ENCODE measurements at places on chromosomes 12 and 14.
A peak's percentile ranks its signal among the peaks of the same experiment; 100 is the strongest.

GRCh38 chr14:80780500-80780899 is 161.0 kb downstream of the CEP128 start:
- H3K36me3 ChIP-seq, result no peaks in the 10 kb centered on the region
- no peaks in the 10 kb centered on the region for H3K4me1 ChIP-seq
- no peak for DNase-seq
- no peak overlapping the region for H3K27ac ChIP-seq

DNA sequence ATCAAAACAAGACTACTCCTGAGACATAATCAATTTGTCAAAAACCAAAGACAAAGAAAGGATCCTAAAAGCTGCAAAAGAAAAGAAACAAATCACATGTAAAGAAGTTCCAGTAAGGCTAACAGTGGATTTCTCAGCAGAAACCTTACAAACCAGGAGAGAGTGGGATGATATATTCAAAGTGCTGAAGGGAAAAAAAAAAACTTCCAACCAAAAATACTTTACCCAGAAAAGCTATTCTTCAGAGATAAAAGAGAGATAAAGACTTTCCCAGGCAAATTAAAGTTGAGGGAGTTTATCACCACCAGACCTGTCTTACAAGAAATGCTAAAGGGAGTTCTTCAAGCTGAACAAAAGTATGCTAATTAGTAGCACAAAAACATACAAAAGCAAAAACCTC is 91.9 kb upstream of the PPP2R5C start:
- no peak overlapping the region for H3K27ac ChIP-seq
- no peaks in the 10 kb centered on the region for H3K36me3 ChIP-seq
- no peaks in the 10 kb centered on the region for H3K4me1 ChIP-seq
- H3K27me3 ChIP-seq, result no peaks in the 10 kb centered on the region
- no peak overlapping the region for H3K4me3 ChIP-seq

DNA sequence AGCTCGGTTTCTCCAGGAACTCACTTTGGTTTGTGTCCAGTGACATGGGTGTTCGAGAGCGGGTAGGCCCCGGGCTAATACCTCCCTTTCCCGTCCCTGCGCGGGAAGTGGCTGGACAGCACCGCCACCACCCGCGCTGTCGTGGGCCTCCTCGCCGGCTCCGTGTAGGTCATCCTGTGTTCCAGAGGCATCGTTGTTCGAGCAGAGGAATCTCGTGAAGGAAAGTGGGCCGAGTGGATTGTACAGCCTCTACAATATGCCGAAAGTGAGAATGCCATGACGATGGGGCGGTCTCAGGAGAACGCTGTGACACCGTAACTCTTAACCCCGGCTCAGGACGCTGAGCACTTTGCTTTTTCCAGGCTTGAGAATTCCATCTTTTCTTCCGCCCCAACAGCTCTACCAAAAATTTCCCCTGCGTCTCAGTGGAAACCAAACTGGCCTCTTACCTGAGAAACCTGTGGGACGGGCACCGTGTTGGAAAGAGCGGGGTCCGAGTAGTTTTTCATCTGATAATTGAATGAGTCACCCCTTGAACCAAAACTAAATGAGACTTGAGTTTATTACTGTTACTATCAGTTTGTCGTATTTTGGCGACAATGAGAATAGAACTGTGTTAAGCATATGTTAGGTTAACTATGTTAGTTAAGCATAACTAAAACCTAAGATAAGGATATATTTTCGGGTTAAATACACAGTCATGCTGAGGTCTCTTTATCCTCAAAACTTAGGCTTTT is 510 bp downstream of the EIF2S1 start:
- H3K4me3 ChIP-seq, result peak overlapping the region; percentile 97
- no peaks in the 10 kb centered on the region for H3K36me3 ChIP-seq
- DNase-seq, result no peak
- no peaks in the 10 kb centered on the region for H3K27me3 ChIP-seq
- H3K4me1 ChIP-seq, result peaks cover 6% of the 10 kb centered on the region

DNA sequence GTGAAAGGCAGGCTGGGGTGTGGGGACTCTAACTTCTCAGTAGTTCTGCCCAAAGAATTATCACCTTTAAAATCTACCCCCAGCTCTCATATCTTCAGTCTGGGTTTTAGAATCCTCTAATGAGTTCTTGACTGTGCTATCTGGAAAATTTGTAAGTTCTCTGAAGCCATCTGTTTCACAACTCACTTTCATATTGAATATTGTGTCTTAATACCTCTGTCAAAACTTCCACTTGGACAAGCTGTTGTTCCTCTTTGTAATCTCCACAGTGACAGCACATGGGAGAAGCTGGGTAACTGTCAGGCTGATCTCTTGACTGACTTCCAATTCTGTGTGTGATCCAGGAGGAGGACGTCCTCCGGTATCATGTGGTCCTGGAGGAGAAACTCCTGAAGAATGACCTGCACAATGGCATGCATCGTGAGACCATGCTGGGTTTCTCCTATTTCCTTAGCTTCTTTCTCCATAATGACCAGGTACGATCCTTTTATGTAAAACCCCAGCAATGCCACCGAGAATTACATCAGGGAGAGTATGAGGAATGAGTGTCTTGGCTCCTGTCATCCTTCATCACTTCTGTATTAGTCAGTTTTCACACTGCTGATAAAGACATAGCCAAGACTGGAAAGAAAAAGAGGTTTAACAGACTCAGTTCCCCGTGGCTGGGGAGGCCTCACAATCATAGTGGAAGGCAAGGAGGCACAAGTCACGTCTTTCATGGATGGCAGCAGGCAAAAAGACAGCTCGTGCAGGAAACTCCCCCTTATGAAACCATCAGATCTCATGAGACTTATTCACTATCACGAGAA is 111.9 kb downstream of the STAB2 start:
- no peaks in the 10 kb centered on the region for H3K36me3 ChIP-seq
- H3K4me3 ChIP-seq, result no peak overlapping the region
- H3K27ac ChIP-seq, result no peak overlapping the region

- no peak for DNase-seq
- H3K27me3 ChIP-seq, result no peaks in the 10 kb centered on the region
- peaks cover 48% of the 10 kb centered on the region for H3K4me1 ChIP-seq
These were observed at the start of gene KDM2B for GRCh38 chr12:121580959-121581685. KDM2B (minus strand) TSS chr12:121581023; CDS start chr12:121580911, 112 bp downstream.

- H3K27me3 ChIP-seq, result no peaks in the 10 kb centered on the region
- DNase-seq, result no peak
- H3K4me1 ChIP-seq, result no peaks in the 10 kb centered on the region
These were observed 668 bp downstream of the MRPS35 start for GRCh38 chr12:27711317-27711682.

GRCh38 chr12:98799146-98799810 is 154.2 kb downstream of the APAF1 start:
- DNase-seq, result peak; percentile 38
- H3K36me3 ChIP-seq, result no peaks in the 10 kb centered on the region
- no peak overlapping the region for H3K27ac ChIP-seq
- H3K4me1 ChIP-seq, result no peaks in the 10 kb centered on the region

DNA sequence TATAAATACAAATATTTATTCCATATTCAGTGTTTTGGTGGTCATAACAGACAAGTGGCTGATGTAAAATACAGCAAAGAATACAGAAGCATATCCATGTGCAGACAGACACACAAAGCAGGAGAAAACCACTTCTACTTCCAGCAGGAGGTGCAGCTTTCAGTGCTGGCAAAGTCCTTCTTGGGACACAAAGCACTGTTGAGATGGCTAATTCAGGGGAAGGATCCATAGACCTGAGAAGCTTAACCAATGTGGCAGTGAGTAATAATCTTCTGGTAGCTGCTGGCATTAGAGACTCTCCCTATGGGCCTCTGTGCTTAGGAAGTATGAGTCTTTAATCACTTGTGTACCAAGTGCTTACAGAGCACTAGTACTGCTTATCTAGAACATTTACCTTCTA is 26.8 kb downstream of the AMN1 start:
- H3K4me1 ChIP-seq, result no peaks in the 10 kb centered on the region
- no peak overlapping the region for H3K27ac ChIP-seq
- H3K27me3 ChIP-seq, result no peaks in the 10 kb centered on the region
- DNase-seq, result peak; percentile 29

DNA sequence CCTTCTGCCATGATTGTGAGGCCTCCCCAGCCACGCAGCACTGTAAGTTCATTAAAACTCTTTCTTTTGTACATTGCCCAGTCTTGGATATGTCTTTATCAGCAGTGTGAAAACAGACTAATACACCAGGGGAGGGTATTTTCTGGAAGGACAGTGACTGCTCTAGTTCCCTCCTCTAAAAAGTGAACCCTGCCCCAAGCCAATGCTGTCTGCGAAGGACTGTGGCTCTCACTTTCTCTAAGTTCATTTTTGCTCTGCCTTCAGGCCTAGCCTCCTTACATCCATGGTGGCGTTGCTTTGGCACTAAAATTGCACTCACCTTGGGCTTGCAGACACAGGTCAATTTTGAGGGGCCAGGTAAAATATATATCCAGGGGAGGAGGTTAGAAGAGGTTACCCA is 323.0 kb downstream of the VRK1 start:
- peaks cover 1% of the 10 kb centered on the region for H3K27me3 ChIP-seq
- H3K36me3 ChIP-seq, result no peaks in the 10 kb centered on the region
- no peak overlapping the region for H3K27ac ChIP-seq
- no peak for DNase-seq

GRCh38 chr14:21093769-21094681 is 4.4 kb downstream of the ZNF219 start:
- H3K4me3 ChIP-seq, result no peak overlapping the region
- H3K4me1 ChIP-seq, result no peaks in the 10 kb centered on the region
- H3K36me3 ChIP-seq, result peaks cover 4% of the 10 kb centered on the region
- no peak for DNase-seq
- H3K27ac ChIP-seq, result no peak overlapping the region
- H3K27me3 ChIP-seq, result no peaks in the 10 kb centered on the region

DNA sequence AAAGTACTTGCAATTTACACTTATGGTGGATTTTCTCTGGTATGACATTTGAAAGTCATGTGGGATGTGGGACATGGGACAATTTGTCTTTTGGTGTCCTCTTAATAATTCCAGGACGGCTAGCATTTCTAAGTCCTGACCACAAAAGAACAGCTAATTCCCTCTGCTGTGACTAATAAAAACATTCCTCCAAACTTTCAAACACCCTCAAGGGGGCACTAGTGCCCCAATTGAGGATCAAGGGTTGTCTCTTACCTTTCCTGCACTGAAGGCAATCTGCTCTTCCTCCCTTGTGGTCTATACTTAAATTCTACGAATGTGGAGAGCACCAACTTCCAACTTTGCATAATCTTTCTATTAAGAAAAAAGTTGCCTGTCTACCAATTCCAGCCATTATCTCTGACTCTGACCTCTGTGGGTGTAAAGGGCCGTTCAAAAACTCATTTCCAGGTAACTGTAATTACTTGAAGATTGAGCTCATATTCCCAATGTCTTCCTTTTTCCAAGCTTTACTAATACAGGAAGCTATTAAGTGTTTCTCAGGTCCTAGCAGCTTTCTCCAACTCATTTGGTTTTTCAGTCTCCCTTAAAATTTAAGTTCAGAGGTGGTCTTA is 210.2 kb downstream of the PTPRO start:
- peak; percentile 69 for DNase-seq
- no peak overlapping the region for H3K4me3 ChIP-seq
- no peaks in the 10 kb centered on the region for H3K36me3 ChIP-seq
- H3K4me1 ChIP-seq, result no peaks in the 10 kb centered on the region
- no peak overlapping the region for H3K27ac ChIP-seq

GRCh38 chr12:2395354-2395977 is 342.7 kb downstream of the CACNA1C start:
- no peaks in the 10 kb centered on the region for H3K36me3 ChIP-seq
- no peak overlapping the region for H3K4me3 ChIP-seq
- H3K4me1 ChIP-seq, result no peaks in the 10 kb centered on the region
- H3K27me3 ChIP-seq, result peaks cover 6% of the 10 kb centered on the region
- no peak overlapping the region for H3K27ac ChIP-seq

GRCh38 chr12:6987956-6988553 is 17.3 kb downstream of the EMG1 start:
- no peak overlapping the region for H3K4me3 ChIP-seq
- H3K36me3 ChIP-seq, result no peaks in the 10 kb centered on the region
- H3K4me1 ChIP-seq, result peaks cover 26% of the 10 kb centered on the region
- H3K27ac ChIP-seq, result peak overlapping the region; percentile 30

DNA sequence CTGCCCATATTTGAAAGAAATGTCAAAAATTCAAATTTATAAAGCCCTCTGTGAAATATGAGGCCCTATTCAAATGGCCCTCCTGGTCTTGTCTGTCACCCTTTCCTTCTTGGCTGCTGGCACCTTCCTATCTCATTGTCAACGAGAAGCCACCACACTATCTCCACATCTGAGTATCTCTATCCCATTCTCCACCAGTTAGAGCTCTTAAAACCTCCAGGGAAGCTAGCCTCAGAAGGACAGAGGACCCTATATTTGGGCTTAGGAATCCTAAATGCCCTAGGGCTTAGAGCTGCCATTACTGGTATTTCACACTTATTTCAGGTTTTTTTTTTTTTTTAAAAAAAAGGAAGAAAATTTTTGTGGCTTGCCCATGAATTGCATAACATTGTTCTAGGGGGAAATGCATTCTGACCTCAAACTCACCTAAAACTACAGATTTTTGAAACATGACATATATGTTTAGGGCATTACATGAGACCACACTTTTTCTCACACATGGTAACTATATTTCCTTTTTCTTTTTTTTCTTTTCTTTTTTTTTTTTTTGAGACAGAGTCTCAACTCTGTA is 25.0 kb downstream of the SLC25A21 start:
- H3K4me3 ChIP-seq, result no peak overlapping the region
- no peaks in the 10 kb centered on the region for H3K36me3 ChIP-seq
- H3K27ac ChIP-seq, result no peak overlapping the region
- DNase-seq, result no peak
- no peaks in the 10 kb centered on the region for H3K27me3 ChIP-seq

DNA sequence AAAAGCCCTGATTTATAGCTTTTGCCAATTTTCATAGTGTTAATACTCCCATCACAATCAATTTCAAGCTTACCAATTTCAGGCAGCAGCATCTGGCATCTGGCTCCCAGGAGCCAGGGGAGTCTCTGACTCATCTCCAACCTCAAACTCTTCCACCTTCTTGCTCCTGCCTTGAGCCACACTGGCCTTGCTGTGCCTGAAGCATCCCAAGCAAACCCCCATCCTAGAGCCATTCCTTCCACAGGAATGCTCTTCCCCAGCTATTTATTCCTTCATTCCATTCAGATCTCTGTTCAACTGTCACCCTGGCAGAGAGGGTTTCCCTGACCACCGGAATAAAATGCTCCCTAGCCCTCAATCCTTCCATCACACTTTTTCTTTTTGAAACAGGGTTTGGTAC is 13.9 kb upstream of the PPP1CC start:
- no peaks in the 10 kb centered on the region for H3K36me3 ChIP-seq
- H3K4me1 ChIP-seq, result no peaks in the 10 kb centered on the region
- no peak overlapping the region for H3K27ac ChIP-seq
- DNase-seq, result no peak
- H3K27me3 ChIP-seq, result no peaks in the 10 kb centered on the region
- H3K4me3 ChIP-seq, result no peak overlapping the region

- H3K27me3 ChIP-seq, result no peaks in the 10 kb centered on the region
- H3K27ac ChIP-seq, result no peak overlapping the region
These were observed 91.3 kb downstream of the DAD1 start for GRCh38 chr14:22497671-22498093.

- H3K4me1 ChIP-seq, result peaks cover 22% of the 10 kb centered on the region
- DNase-seq, result no peak
- H3K4me3 ChIP-seq, result no peak overlapping the region
- no peaks in the 10 kb centered on the region for H3K27me3 ChIP-seq
- no peak overlapping the region for H3K27ac ChIP-seq
These were observed 18.2 kb upstream of the POC1B start for GRCh38 chr12:89544022-89544421.

GRCh38 chr12:106048016-106048415 is 90.7 kb downstream of the NUAK1 start:
- H3K27ac ChIP-seq, result no peak overlapping the region
- peaks cover 7% of the 10 kb centered on the region for H3K4me1 ChIP-seq
- H3K36me3 ChIP-seq, result no peaks in the 10 kb centered on the region
- H3K27me3 ChIP-seq, result no peaks in the 10 kb centered on the region
- no peak overlapping the region for H3K4me3 ChIP-seq

GRCh38 chr12:81610955-81611889 is 147.9 kb downstream of the PPFIA2 start:
- DNase-seq, result no peak
- no peak overlapping the region for H3K4me3 ChIP-seq
- no peaks in the 10 kb centered on the region for H3K36me3 ChIP-seq
- no peaks in the 10 kb centered on the region for H3K27me3 ChIP-seq
- H3K4me1 ChIP-seq, result no peaks in the 10 kb centered on the region

All from Caco-2 (cell line).